ENCODE measurements at places on chromosomes 1 and 21. TPM values are rescaled to one million over a fixed set of nuclear protein-coding genes. Genes with fewer than 3 reads are reported as not detected.

Gene SPRTN
- polyA plus RNA-seq, result 9.1 TPM

- peak overlapping the region; percentile 45 for H3K27ac ChIP-seq
- peaks cover 7% of the 10 kb centered on the region for H3K36me3 ChIP-seq
- no peaks in the 10 kb centered on the region for H3K27me3 ChIP-seq
- DNase-seq, result no peak
These were observed 5.7 kb downstream of the AGMAT start for GRCh38 chr1:15578921-15579682.

GRCh38 chr1:167081594-167082156 lies 8.5 kb downstream of the GPA33 start:
- no peak overlapping the region for H3K4me3 ChIP-seq
- H3K27ac ChIP-seq, result no peak overlapping the region
- no peaks in the 10 kb centered on the region for H3K27me3 ChIP-seq
- DNase-seq, result no peak

DNA sequence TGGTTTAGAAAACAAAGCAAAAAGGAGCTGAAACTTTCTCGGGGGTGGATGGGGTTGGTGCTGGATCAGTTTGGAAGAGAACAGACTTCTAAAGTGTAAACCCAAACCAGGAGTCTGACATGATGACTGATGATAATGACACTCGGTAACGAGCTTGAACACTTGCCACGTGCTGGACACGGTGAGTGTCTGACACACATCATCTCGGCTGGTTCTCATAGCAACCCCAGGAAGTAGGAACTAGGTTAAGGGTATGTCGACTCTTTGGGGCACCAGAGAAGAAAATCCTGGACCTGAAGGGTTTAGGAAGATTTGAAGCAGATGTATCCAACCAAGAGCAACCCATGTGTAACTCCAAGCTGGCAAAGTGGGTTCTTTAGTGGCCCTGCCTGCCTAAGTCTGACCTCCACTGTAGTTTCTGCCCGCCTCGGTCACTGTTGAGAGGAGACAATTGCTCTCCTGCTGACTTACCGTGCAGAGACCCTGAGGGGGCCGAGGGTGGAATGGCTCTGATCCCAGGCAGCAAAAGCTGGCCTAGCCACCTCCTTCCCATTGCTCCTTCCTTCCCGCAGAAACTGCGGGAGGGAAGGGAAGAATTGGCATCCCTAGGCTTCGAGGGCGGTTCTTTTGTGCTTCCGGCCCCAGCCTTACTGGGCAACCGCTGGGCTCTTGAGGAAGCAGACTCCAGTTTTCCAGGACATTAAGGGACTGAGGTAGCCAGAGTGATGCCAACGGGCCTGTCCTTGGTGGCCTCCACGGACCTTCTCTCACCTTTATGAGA lies 156.0 kb downstream of the TOMM20 start:
- DNase-seq, result no peak
- H3K4me3 ChIP-seq, result no peak overlapping the region
- no peaks in the 10 kb centered on the region for H3K36me3 ChIP-seq
- peaks cover 83% of the 10 kb centered on the region for H3K4me1 ChIP-seq
- no peaks in the 10 kb centered on the region for H3K27me3 ChIP-seq

Gene CA14
- polyA plus RNA-seq, result not detected

Gene COL6A2
- not detected for polyA plus RNA-seq

Gene ANKRD35
- 0.40 TPM for polyA plus RNA-seq

DNA sequence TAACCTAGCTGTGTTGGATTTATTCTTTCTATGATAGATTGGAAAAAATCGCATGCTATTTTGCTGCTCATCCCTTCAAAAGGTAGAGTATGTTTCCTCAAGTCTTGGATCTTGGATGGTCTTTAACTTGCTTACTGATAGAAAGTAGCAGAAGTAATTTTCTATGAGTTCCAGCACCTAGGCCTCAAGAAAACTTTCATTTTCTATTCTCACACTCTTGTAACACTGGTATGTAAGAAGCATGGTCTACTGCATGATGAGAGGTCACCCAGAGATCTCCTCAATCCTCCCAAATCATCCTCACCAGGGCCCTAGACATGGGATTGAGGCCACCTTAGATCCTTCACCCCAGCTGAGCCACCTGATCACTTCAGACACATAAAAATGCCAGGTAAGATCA lies 7.2 kb downstream of the SPTA1 start:
- H3K4me3 ChIP-seq, result no peak overlapping the region
- peaks cover 11% of the 10 kb centered on the region for H3K27me3 ChIP-seq
- H3K27ac ChIP-seq, result no peak overlapping the region
- no peak for DNase-seq
- no peaks in the 10 kb centered on the region for H3K36me3 ChIP-seq
- H3K4me1 ChIP-seq, result peaks cover 24% of the 10 kb centered on the region

Gene RAB7B
- polyA plus RNA-seq, result 0.52 TPM

DNA sequence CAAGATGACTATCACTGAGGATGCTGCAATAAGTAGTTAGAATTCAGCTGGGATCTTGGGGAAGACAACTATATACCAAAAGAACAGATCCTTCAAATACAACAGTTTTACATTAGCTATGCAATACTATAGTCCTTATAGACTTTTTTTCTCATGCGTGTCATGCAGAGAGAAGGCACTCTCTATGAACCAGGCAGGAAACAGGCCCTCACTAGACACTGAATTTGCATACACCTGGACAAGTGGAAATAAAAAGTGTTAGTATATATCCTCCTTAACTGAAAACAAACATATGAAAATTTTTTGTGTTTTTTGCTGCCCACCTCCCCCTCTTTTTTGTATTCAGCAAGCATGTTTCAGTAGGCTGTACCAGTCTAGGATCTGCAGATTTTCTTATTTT lies 29.9 kb downstream of the TMCO1 start:
- H3K27me3 ChIP-seq, result no peaks in the 10 kb centered on the region
- DNase-seq, result no peak
- no peak overlapping the region for H3K4me3 ChIP-seq
- no peak overlapping the region for H3K27ac ChIP-seq
- H3K36me3 ChIP-seq, result peaks cover 95% of the 10 kb centered on the region
- no peaks in the 10 kb centered on the region for H3K4me1 ChIP-seq

Gene LIPI
- not detected for polyA plus RNA-seq

Gene MFSD2A
- polyA plus RNA-seq, result 17.9 TPM

- DNase-seq, result no peak
- no peaks in the 10 kb centered on the region for H3K36me3 ChIP-seq
- no peak overlapping the region for H3K27ac ChIP-seq
These were observed 42.8 kb upstream of the CACNA1E start for GRCh38 chr1:181440510-181440909.

- H3K36me3 ChIP-seq, result peaks cover 11% of the 10 kb centered on the region
- DNase-seq, result no peak
- H3K4me1 ChIP-seq, result no peaks in the 10 kb centered on the region
These were observed 35.5 kb downstream of the MAN1C1 start for GRCh38 chr1:25651824-25652741.

Gene SLAMF7
- polyA plus RNA-seq, result 15.8 TPM

Gene CYP4A11
- polyA plus RNA-seq, result not detected

GRCh38 chr21:16422702-16423101 lies 692.9 kb downstream of the USP25 start:
- H3K27ac ChIP-seq, result no peak overlapping the region
- DNase-seq, result no peak
- H3K36me3 ChIP-seq, result no peaks in the 10 kb centered on the region
- no peak overlapping the region for H3K4me3 ChIP-seq
- no peaks in the 10 kb centered on the region for H3K27me3 ChIP-seq

Gene OR10J4
- polyA plus RNA-seq, result not detected

DNA sequence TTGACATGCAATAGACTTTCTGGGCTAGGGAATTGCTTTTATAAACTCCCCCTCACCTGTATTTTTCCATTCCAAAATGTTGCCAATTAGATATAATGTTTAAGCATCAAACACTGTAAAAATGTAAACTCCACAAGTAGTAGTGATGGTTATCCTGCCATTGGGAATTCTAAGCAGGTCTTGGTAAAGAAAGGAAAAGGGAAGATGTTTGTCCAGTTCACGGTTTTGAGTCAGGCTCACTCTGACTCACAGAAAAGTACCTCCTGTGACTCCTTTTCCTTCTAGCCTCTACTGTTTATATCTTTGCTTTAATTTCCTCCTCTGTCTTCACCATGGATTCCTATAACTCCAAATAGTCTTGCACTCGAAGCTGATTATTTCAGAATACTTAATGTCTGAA lies 19.0 kb upstream of the PTPN14 start:
- no peak for DNase-seq
- H3K27me3 ChIP-seq, result no peaks in the 10 kb centered on the region
- no peak overlapping the region for H3K4me3 ChIP-seq
- H3K4me1 ChIP-seq, result no peaks in the 10 kb centered on the region

GRCh38 chr21:32584472-32584871 lies 851 bp downstream of the TCP10L start:
- H3K4me1 ChIP-seq, result no peaks in the 10 kb centered on the region
- H3K27ac ChIP-seq, result no peak overlapping the region
- H3K36me3 ChIP-seq, result no peaks in the 10 kb centered on the region
- H3K27me3 ChIP-seq, result no peaks in the 10 kb centered on the region
- no peak overlapping the region for H3K4me3 ChIP-seq

GRCh38 chr1:61083013-61083806 lies 849 bp downstream of the NFIA start:
- H3K4me3 ChIP-seq, result peak overlapping the region; percentile 89
- no peaks in the 10 kb centered on the region for H3K27me3 ChIP-seq
- H3K27ac ChIP-seq, result no peak overlapping the region
- peaks cover 41% of the 10 kb centered on the region for H3K4me1 ChIP-seq
- DNase-seq, result peak; percentile 20
- peaks cover 4% of the 10 kb centered on the region for H3K36me3 ChIP-seq

GRCh38 chr21:46253610-46254124 lies 25.1 kb upstream of the LSS start:
- no peak for DNase-seq
- no peaks in the 10 kb centered on the region for H3K4me1 ChIP-seq
- H3K27ac ChIP-seq, result no peak overlapping the region
- H3K36me3 ChIP-seq, result peaks cover 95% of the 10 kb centered on the region
- no peaks in the 10 kb centered on the region for H3K27me3 ChIP-seq

Gene KCNK2
- not detected for polyA plus RNA-seq

DNA sequence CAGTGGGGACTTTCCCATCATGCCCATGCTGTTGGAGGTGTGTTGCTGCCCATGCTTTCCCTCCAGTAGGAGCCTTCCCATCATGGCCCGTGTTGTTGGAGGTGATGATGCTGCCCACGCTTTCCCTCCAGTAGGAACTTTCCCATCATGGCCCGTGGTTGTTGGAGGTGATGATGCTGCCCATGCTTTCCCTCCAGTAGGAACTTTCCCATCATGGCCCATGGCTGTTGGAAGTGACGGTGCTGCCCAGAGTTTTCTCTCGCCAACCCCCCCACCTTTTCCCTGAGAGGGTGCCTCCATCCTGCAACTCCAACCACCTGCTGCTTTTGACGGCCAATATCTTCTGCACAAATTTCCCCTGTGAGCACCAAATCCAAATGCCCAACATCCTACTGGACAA lies 205.7 kb downstream of the TOMM20 start:
- H3K27ac ChIP-seq, result no peak overlapping the region
- no peak for DNase-seq
- H3K4me1 ChIP-seq, result peaks cover 42% of the 10 kb centered on the region
- no peaks in the 10 kb centered on the region for H3K36me3 ChIP-seq
- no peak overlapping the region for H3K4me3 ChIP-seq

- H3K27me3 ChIP-seq, result peaks cover 4% of the 10 kb centered on the region
- H3K27ac ChIP-seq, result no peak overlapping the region
- DNase-seq, result no peak
- H3K4me3 ChIP-seq, result no peak overlapping the region
- H3K4me1 ChIP-seq, result no peaks in the 10 kb centered on the region
These were observed 172.0 kb upstream of the KIAA0040 start for GRCh38 chr1:175364424-175365076.

GRCh38 chr1:247854899-247855545 lies 2.0 kb upstream of the TRIM58 start:
- H3K4me3 ChIP-seq, result no peak overlapping the region
- H3K4me1 ChIP-seq, result peaks cover 26% of the 10 kb centered on the region
- no peak for DNase-seq
- no peaks in the 10 kb centered on the region for H3K27me3 ChIP-seq
- no peak overlapping the region for H3K27ac ChIP-seq
- H3K36me3 ChIP-seq, result no peaks in the 10 kb centered on the region

- no peaks in the 10 kb centered on the region for H3K4me1 ChIP-seq
- H3K4me3 ChIP-seq, result no peak overlapping the region
- H3K36me3 ChIP-seq, result peaks cover 38% of the 10 kb centered on the region
- H3K27ac ChIP-seq, result no peak overlapping the region
- DNase-seq, result no peak
- no peaks in the 10 kb centered on the region for H3K27me3 ChIP-seq
These were observed 130.3 kb downstream of the TIAM1 start for GRCh38 chr21:31213787-31214186.

GRCh38 chr1:102837551-102837950 lies 270.8 kb downstream of the COL11A1 start:
- DNase-seq, result no peak
- no peaks in the 10 kb centered on the region for H3K36me3 ChIP-seq
- H3K27me3 ChIP-seq, result no peaks in the 10 kb centered on the region
- no peak overlapping the region for H3K4me3 ChIP-seq

Gene YIPF1
- 42.1 TPM for polyA plus RNA-seq

GRCh38 chr1:28265577-28265976 lies 6.3 kb downstream of the SESN2 start:
- H3K27ac ChIP-seq, result no peak overlapping the region
- no peaks in the 10 kb centered on the region for H3K36me3 ChIP-seq
- peaks cover 8% of the 10 kb centered on the region for H3K4me1 ChIP-seq
- no peak for DNase-seq
- no peak overlapping the region for H3K4me3 ChIP-seq
- H3K27me3 ChIP-seq, result peaks cover 10% of the 10 kb centered on the region

DNA sequence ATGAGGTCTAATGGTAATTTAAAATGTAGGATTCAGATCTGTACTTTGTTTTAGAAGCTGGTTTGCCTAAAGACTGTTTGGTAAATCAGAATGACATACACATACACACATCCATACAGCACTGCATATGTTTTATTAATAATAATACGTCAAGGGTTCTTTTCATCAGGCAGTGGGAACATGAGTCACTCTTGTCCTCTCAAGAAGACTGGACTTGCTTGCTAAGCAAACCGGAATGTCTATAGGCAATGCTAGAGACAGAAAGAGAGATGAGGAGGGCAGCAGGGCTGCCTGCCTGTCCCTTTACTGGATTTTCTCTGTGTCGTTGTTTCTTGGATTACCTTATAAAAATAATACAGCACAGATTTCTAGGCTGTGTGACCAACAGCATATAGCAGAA lies 119.1 kb upstream of the GALNT2 start:
- H3K27ac ChIP-seq, result no peak overlapping the region
- H3K36me3 ChIP-seq, result no peaks in the 10 kb centered on the region
- DNase-seq, result no peak
- H3K4me1 ChIP-seq, result no peaks in the 10 kb centered on the region
- no peak overlapping the region for H3K4me3 ChIP-seq

Gene TRABD2B
- not detected for polyA plus RNA-seq

- peak overlapping the region; percentile 83 for H3K27ac ChIP-seq
- H3K36me3 ChIP-seq, result no peaks in the 10 kb centered on the region
- peaks cover 31% of the 10 kb centered on the region for H3K4me1 ChIP-seq
- H3K4me3 ChIP-seq, result peak overlapping the region; percentile 17
- DNase-seq, result peak; percentile 64
These were observed 9.5 kb downstream of the ATP1B1 start for GRCh38 chr1:169115891-169116585.

Gene KCNA3
- polyA plus RNA-seq, result 7.7 TPM

- no peaks in the 10 kb centered on the region for H3K27me3 ChIP-seq
- no peaks in the 10 kb centered on the region for H3K4me1 ChIP-seq
- H3K4me3 ChIP-seq, result no peak overlapping the region
- DNase-seq, result no peak
- H3K36me3 ChIP-seq, result no peaks in the 10 kb centered on the region
These were observed 49.9 kb downstream of the C8B start for GRCh38 chr1:56915960-56916359.

Gene GGPS1
- polyA plus RNA-seq, result 4.1 TPM

GRCh38 chr1:48777219-48777895 lies 666 bp upstream of the BEND5 start:
- H3K36me3 ChIP-seq, result no peaks in the 10 kb centered on the region
- H3K4me1 ChIP-seq, result peaks cover 28% of the 10 kb centered on the region
- peak overlapping the region; percentile 74 for H3K4me3 ChIP-seq
- H3K27me3 ChIP-seq, result no peaks in the 10 kb centered on the region
